Stimulated activated CD4-positive, alpha-beta T cell treated with anti-CD3 and anti-CD28 coated beads, Interleukin-12 subunit alpha, Interleukin-12 subunit beta, amount 100 ng/mL, for 48 hours (primary cell): ENCODE measurements at places on chromosomes 4 and X.
A peak's percentile ranks its signal among the peaks of the same experiment; 100 is the strongest.

DNA sequence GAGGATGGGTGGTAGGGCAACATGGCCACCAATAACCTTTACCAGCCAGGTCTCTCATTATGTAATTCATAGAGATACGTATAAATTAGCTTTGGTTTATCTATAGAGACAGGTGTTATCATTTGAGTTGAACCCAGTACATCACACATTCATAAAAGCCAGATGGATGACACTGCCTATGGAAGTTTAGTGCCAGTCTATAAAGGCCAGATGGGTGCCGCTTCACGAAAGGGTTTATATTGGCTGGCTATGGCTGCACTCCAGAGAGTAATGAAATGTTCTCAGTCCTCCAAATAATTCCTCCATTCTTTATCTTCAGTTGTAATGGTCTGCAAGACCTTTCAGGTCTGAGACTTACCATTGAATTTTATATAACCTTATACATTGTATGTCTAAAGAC lies 331.9 kb upstream of the NR3C2 start:
- no peak for DNase-seq

DNA sequence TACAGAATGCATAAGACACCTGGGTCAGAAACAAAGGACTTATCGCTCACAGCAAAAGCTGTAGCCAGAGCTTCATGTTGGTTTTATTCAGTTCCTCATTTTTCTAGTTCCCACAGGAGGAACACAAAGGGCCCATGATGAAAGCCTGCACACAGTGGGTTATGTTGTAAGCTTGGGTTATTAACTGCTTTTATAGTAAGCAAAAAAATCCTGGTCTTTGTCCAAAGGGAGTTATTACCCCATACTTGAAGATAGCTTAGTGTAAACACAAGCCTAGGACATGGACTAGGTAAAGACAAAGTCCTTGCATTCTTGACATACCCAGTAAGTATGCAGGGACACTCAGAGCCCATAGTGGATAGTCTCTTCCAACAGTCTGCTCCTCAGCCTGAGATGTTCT lies 11.7 kb downstream of the BBS12 start:
- no peak for DNase-seq

DNA sequence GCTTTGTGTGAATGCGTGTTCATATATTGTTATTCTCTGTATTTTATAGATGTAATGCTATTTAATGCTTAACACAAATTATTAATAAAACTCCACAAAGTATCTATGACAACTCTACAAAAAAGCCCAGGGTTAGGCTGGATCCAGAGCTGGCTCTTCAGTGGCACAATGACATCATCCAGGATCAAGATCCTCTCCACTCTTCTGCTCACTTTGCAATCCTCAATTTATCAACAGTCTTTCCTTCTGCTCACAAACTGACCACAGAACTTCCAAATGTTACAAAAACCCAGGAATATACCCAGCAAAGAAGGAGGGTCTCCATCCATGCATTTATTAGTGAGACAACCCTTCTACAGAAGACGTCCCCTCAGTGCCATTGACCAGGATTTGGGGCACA lies 132.3 kb downstream of the HNRNPD start:
- no peak for DNase-seq

DNA sequence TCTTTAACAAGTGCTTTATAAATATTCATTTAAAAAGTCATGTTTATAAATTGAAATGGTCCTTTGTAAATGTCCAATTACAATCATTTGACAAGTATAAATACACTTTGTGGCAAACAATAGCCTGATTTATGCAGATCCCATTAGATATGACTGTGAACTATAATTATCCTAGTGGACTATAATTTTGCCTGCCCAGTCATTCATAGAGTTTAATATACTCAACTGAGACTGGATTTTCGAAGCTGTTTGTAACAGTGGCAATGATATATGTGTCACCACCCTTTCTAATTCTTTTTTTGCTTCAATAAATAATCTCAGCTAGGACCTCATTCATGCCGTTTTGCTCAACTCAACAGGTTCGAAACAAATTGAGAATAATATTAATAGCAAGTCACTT lies 732.0 kb downstream of the PCDH18 start:
- no peak for DNase-seq

- DNase-seq: no peak
These were observed 74.4 kb upstream of the RBMX start for GRCh38 chrX:136954930-136955329.

GRCh38 chr4:136737066-136737465 lies 795.2 kb downstream of the PCDH18 start:
- no peak for DNase-seq

DNA sequence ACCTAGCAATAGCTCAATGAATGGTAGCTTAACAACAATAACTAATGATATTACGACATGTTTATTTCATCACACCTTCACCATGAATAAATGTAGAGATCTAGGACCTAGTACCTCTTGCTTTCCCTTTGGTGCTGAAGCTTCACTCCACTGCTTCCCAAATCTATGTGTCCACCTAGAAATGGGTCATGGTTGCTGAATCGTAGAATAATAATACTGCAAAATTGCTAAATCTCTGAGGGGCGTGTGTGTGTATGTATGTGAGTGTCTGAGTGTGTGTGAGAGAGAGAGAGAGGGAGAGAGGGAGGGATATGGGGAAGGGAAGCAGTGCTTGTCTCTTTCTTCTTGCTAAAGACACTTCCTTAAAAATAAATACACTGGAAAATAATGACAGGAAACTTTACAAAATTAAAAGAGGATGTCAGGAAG lies 109.3 kb upstream of the BMP2K start:
- DNase-seq: no peak

DNA sequence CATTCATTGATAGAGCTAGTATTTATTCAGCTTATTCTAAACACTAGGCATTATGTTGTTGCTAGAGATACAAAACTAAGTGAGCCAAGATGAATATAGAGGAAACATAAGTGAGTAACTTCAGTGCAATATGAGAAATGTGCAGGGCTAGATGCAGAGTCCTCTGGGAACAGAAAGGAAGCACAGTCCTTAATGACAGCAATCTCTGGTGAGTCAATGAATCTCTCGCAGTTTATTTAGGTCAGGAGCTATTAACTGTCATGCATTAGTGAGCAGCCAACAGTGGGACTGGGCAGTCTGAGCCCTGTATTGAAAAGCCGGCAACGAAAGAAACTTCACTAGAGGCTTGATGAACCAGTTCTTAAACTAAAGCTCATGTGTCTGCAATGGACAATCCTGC lies 598.1 kb upstream of the MAGEB2 start:
- no peak for DNase-seq

DNA sequence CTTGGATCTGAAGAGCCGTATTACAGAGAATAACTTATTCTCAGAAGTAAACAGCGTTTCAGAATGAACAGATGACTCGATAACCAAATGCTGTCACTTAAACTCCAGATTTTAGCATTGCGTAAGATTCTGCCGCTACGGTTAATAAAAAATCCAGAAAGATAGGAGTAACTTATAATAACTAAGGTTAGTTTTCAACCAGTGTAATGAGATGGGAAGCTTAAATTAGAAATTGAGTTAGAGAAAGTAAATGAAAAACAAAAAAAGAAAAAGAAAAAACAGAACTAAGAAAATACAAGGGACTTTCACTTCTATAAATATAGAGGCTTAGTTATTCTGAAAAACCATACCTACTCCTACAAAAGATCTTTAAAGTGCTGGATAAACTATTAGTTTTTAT lies 13.1 kb upstream of the PARM1 start:
- DNase-seq: no peak

GRCh38 chr4:151218343-151218742 lies 58.6 kb upstream of the PRSS48 start:
- no peak for DNase-seq

GRCh38 chrX:16022580-16023200 lies 100.7 kb upstream of the GRPR start:
- no peak for DNase-seq

- no peak for DNase-seq
These were observed 127.4 kb downstream of the ANAPC10 start for GRCh38 chr4:144970597-144970996.

DNA sequence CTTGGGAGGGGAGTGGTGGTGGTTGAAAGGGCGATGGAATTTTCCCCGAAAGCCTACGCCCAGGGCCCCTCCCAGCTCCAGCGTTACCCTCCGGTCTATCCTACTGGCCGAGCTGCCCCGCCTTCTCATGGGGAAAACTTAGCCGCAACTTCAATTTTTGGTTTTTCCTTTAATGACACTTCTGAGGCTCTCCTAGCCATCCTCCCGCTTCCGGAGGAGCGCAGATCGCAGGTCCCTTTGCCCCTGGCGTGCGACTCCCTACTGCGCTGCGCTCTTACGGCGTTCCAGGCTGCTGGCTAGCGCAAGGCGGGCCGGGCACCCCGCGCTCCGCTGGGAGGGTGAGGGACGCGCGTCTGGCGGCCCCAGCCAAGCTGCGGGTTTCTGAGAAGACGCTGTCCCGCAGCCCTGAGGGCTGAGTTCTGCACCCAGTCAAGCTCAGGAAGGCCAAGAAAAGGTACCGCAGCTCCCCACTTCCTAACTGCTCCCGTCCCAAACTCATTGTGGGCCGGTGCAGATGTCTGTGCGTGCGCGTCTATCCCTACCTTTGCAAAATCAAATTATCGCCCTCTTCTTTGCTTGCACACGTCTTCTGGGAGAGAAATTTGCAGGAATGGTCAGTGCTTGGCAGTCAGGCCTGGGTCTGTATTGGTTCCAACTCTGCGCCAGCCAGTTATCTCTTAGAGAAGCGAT lies 533 bp downstream of the IL15 start:
- peak; percentile 2 for DNase-seq

DNA sequence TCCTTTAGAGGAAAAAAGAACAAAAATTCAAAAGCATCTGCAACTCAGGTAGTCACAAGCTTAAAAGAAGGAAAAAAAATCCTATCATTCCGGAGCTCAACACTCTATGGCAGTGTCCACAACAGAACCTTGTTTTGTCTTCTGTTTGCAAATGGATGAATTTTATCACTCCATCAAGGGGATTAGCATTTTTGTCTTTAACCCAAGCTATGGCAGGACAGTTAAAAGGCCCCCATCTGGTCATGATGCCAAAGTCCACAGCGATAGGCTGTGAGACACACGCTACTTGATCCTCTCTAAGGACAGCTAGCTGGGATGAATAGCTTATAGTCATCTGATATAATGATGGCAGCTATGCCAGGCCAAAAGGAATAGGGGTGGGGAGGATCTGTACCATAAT lies 16.6 kb downstream of the AMER1 start:
- DNase-seq: no peak

- no peak for DNase-seq
These were observed 124.8 kb upstream of the SLIT2 start for GRCh38 chr4:20126906-20127305.

DNA sequence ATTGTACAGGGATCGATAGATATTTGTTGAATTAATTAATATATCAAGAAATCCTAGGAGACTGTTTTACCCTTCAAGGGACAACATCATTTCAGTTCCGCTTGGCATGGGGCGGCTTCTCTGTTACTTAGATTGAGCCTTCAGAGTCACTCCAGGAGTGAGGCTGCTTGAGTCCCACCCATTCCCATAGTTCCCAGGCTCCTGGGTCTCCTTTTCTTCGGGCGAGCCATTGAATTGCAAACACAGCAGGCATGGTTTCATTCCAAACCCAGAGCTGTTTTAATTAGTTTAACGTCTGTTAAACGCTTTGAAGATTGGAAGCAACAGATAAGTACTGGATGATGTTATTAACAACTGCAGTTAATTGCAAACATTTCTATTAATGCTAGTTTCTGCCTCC lies 571 bp upstream of the EDA start:
- DNase-seq: no peak

DNA sequence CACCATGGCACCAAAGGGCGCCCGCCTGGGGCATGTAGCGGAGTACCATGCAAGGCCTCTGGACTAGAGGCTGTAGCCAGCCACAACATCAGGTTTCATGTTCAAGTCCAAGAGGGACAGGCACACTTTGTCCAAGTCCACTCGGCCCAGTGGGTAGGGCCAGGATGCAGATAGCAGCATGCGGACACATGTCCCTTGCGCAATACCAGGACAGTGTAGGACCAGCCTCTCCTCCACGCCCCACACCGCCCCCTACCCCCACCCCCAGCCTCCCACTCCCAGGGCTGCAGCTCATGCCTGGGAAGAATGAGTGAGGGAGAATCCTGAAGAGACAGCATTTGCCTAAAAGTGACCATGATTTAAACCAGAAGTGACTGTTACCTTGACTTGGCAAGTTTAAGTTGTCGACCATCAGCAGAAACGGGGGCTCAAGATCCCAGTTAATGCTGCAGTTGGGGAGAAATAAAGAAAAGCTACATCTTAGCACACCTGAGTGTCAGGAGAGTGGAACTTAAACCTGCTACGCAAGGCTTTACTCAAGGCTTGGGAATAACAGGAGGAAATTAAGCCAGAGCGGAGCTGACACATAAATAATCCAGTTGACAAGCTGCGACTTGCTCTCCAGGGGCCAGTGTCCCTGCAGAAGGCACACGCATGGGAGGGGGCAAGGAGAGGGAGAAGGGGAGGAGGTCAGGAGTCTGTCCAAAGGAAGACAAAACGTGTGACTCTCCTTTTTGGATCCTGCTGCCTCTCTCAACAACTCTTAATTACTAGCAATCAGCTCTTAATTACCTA lies 221.7 kb downstream of the BCOR start:
- no peak for DNase-seq

DNA sequence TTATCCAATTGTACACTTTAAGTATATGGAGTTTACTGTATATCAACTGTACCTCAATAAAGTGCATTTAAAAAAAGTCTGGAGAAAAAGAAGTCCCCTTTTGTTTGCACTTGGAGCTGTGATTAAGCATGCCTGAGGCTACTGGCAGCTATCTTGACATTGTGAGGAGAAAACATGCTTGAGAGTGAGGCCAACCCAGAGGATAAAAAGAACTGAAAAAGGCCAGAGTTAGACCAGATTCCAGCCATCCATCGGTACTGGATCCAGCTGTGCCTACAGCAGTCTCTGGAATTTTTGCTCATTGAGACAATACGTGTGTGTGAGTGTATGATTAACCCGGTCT lies 57.4 kb downstream of the LGI2 start:
- no peak for DNase-seq

GRCh38 chr4:175068266-175068665 lies 150.1 kb downstream of the ADAM29 start:
- no peak for DNase-seq

DNA sequence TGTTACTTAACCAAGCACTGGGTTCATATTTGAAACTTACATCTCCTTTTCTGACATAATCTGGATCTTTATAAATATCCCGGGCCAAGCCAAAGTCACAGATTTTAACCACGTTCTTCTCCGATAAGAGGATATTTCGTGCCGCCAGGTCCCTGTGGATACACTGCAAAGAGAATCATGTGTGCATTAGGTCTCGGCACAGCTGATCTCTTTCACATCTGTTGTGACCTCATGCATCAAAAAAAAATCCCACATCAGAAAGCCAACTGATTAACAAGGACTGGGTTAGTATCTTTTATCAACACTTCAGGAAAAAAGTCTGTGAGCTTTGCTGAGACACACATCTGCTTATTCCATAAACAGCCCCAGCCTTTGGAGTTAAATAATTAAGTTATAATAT lies 35.5 kb downstream of the KDR start:
- DNase-seq: no peak

DNA sequence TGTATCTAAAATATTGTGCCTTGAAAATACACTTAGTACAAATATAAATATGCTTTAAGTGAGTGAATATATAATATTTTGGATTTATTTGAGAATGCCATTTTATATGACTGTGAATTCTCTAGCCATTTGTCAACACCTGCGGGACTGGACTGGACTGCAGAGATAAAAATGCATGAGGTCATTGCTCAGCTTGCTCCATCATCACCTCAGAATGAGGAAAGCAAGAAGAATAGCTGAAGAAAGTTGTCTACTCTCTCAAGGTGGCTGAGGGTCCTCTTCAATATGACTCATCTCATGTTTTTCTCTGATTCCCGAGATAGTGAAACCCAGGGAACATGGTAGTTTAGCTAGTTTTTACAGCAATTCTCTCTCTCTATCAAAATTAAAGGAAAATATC lies 732.5 kb upstream of the AGA start:
- DNase-seq: no peak
